HCT116 (cell line): ENCODE measurements at places on chromosomes 7 and 10.

GRCh38 chr7:154795014-154795413 is 207.9 kb downstream of the PAXIP1 start:
- no peak for DNase-seq

DNA sequence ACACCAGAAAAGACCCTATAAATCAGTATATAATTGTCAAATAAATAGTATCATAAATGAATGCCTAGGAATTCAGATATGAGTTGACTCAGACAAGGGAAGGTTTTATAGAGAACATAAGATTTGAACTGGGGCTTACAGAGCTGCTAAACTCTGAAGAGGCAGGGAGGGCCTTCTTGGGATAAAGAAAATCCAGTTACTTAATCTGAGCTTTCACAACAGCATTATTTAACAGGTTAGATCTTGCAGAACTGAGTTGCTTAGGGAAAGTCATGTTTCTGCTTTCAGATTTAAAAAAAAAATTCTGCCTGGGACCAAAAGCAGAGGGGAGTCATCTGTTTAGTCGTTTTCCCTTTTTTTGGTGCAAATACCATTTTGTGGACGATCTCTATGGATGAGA is 594.8 kb upstream of the FZD8 start:
- no peak for DNase-seq

GRCh38 chr10:8041992-8042720 is 12.3 kb upstream of the GATA3 start:
- no peak for DNase-seq

DNA sequence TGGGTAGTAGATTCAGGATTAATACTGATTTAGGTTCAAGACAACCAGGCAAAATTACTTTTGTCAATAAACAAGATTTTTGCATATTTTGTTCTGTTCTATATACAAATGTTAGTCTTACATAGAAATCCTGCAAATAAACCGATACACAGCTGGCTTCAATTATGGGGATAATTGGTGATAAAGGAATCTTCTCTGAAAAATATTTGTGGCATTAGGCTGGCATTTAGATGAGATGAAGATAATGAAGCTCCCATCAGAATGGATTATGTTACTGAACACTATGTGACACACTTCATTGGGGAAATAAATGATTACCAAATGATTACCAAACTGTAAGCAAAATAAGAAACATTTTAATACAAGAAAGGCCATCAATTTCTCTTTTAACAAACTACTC is 65.8 kb downstream of the NT5C2 start:
- no peak for DNase-seq

DNA sequence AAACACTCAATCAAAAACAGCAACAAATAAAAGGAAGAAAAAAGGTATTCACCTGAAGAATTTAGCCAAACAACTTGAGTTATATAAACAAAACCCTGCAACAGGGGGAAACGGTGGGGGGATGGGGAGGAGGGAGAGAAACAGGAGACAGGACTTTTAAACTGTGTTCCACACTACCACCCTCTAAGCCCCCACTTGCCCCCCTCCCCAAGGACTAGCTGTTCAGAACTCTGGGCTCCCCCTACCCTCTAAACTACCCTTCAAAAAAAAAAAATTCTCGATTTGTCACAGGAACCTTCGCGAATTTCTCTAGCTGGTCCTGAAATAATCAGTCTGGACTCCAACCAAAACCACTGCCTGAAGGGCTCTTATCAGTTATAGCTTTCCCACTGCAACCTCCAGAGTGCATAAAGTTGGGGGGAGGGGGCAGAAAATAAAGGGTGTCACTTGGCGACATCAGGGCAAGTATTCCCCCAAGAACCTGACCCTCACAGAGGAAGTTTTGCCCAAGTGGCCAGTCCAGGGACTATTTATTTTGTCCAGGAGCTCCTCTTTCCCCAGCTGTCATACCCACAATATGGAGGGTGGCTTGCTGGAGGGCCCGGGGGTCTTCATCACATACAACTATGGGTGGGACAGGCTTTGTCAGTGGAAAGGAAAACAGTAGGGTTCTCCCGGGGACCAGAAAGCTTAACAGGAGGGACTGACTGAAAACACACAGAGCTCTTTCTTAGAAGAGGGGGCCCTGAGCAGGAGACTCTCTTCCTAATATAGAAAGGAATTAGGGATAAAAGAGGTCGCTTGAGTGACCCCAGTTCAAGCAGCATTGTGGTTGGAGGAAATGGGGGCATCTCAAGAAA is 1.3 kb downstream of the UBE2H start:
- DNase-seq: no peak

GRCh38 chr7:108146070-108146842 is 16.1 kb upstream of the LAMB4 start:
- peak; percentile 69 for DNase-seq
